ENCODE measurements at places on chromosomes 1 and 21. TPM values are rescaled to one million over a fixed set of nuclear protein-coding genes. Genes with fewer than 3 reads are reported as not detected.

DNA sequence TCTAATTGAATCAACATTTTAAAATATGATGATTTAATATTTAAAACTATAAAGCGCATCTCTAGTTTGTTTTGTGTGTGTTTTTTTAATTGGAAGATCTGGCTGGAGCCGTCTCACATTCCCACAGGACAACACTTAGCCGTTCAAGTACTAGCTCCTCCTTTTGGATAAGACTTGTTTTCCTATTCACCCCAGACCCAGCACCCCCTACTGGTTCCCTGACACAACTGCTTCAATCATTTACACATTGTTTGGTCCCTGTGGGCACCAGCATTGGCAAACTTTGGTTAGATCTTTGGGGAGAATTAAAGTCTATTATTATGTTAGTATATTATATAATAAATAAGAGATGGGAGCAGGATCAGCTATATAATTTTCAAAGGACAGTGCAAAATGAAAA, 34.5 kb downstream of the TYW3 start:
- no peak for DNase-seq

- DNase-seq, result no peak
These were observed 201.0 kb downstream of the CAMTA1 start for GRCh38 chr1:6986281-6986680.

ADGRL4 gene
- not detected for total RNA-seq

GRCh38 chr1:104929280-104929679, 1179.6 kb downstream of the AMY1C start:
- DNase-seq, result no peak

GRCh38 chr21:33544451-33545195, 1.8 kb downstream of the SON start:
- DNase-seq, result no peak

HMCN1 gene
- total RNA-seq, result 5.6 TPM

NPHS2 gene
- not detected for total RNA-seq

DNA sequence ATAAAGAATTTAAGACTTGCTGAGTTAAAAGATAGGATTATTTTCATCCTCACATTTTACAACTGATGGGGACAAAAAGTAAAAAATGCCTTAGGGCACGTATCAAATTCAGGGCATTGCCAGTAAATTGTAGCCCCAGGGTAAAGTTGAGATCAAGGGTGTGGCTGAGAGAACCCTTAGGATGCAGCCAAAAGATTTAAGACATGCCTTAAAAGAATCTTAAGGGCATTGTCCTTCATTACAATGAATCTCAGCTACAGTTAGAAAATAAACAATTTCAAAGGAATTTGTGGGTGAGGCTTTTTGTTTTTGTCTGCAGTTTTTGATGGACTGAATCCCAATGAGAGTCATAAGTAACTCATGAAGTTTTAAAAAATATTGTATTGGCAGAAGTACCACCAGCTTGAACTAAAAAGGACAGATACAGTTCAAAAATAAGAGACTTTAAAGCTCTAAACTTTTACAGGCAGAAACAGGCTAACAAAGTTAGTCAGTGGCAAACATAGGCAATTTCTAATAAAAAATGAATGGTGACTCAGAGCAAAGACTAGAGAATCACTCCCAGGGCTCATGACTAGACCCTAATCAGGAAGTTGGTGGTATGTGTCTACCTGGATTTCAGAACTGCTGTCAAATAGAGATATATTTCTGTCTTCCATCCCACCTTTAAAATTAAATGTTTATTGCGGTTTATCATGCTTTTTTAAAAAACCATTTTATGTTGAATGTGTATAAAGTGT, 165.1 kb upstream of the SNX7 start:
- no peak for DNase-seq

- DNase-seq, result no peak
These were observed 42.3 kb downstream of the GNG4 start for GRCh38 chr1:235607284-235607683.

FCRL5 gene
- total RNA-seq, result not detected

DNA sequence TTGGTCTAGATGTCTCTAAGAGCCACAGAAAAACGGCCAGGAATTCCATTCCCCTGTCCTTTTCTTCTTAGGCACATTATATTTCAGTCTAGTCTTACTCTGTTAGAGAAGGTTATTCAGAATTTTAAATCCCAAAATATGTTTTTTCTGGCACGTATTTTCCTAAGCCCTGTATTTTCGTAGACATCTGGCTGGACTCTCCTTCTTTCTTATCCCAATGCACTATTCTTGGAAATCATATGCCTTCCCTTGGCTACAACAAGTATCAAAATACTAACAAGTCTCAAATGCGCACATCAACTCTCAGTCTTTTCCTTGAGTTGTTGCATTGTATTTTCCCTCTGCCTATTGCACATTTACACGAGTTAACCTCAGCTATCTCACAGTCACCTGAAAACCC, 96.2 kb downstream of the DPYD start:
- no peak for DNase-seq

ZBTB40 gene
- total RNA-seq, result 40.9 TPM

DNA sequence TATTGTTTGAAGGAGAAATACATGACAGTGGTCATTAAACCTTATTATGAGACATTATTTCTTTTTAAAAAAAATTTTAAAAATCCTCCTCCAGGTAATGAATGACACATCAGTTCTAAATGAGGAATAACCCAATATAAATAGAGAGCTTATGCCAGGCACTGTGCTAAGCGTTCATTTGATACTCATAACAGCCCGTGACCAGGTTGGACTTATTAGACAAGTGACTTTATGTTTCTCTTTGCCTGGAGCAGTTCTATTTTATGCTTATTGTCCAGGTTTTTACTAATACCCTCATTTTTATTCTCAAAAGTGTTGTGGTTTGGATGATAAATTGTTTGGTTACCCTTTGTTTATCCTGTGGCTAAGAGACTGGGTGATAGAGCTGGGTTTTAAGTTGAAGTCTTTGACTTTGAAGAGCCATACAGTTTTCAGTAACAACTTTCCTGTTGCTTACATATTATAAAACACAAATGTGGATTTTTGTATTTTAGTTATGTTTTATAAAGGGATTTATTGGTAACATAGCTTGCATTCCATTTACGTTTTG, 84.2 kb downstream of the RABGAP1L start:
- DNase-seq, result no peak

SF3B4 gene
- total RNA-seq, result 72.8 TPM

DNA sequence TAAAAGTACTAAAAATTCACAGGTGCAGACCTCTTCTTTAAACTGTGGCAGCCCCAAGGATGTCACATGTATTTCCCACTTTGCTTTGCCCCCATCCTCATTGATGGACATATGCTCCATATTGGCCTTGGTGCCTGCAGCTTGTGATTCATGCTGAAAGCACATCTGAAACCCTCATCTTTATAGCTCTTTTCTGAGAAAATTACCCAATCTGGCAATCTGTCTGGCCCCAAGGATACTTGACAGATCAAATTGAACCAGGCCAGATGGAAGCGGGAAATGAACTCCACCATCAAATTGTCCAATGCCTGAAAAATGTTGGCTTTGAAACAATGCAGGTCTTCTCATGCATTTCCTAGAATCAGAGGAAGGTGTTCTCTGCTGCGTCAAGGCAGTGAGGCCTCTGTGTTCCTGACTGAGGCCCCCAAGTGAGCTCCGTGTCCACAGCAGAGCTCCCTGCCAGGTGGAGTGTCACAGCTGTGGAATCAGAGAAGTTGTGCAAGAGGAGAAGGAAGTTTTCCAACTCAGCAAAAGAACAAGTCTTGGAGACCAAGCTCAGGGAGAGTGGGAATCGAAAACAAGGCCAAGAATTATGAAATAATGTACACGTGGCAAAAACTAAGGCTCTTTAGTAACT, 323.7 kb downstream of the PLPP3 start:
- DNase-seq, result no peak

DNA sequence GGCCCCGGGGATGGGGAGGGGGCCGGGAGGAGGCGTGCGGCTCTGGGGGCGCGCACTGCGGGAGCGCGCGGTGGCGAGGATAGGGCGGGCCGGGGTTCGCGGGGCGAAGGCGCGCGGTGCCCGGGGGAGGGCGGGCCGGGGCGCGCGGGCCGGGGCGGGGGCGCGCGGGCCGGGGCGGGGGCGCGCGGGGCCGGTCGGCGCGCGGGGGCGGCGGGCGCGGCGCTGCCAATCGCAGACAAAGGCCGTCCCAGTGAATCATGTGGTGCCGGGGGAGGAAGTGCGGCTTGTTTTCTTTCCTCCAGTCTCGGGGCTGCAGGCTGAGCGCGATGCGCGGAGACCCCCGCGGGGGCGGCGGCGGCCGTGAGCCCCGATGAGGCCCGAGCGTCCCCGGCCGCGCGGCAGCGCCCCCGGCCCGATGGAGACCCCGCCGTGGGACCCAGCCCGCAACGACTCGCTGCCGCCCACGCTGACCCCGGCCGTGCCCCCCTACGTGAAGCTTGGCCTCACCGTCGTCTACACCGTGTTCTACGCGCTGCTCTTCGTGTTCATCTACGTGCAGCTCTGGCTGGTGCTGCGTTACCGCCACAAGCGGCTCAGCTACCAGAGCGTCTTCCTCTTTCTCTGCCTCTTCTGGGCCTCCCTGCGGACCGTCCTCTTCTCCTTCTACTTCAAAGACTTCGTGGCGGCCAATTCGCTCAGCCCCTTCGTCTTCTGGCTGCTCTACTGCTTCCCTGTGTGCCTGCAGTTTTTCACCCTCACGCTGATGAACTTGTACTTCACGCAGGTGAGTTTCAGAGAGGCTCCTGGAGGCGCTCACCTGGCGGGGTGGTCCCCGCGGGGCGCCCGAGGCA, at the start of gene GPR137B:
Gene GPR137B, plus strand, starts transcription at position 287 of the 851 bp plus-strand sequence. Its CDS starts 84 bp downstream, at position 371.
- DNase-seq, result no peak

- no peak for DNase-seq
These were observed 157.5 kb downstream of the COP1 start for GRCh38 chr1:176049582-176049981.

OR2M3 gene
- not detected for total RNA-seq

GNB1 gene
- 327 TPM for total RNA-seq

AMY1C gene
- total RNA-seq, result not detected

DNA sequence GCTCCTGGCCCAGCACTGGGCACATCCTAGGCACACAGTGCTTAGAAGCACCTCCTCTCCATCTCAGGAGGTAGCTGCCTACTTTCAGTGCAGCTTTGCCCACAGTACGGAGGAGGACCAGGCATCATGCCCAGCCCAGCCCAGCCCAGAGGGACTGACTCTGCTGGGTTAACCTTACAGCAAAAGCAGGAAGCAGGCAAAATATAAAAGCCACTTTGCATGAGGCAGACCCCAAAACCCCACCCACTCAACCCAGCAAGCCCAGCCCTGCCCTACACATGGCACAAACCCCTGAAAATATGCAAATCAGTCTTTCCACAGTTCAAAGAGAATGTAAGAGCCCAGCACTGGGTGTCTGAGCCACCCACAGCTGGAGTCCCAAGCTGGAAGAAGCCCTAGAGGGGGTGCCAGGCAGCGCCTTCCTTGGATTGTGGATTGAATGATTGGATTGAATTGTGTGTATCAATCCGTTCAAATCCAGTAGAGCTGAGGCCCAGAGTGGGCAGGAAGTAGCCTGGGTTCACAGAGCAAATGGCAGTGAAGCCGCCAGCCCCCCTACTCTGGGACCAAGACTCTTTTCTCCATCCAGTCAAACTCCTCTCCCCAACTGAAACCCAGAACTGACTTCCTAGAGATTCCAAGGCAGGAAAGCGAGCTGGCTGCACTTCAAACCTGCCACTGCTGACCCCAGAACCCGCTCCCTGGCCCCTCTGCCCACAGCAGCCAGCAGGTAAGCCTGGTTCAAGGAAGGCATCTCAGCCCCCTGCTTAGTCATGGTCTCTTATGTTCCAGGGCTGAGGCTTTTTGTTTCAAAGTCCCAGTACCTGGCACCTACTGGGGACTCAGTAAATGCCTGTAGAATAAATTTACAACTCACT, 117.7 kb downstream of the LACTBL1 start:
- no peak for DNase-seq

Measured in progenitor cell of endocrine pancreas (in vitro differentiated cells).